Activated T-cell treated with anti-CD3 and anti-CD28 coated beads, Interleukin-2, amount 50 U/mL, for 72 hours (primary cell): ENCODE measurements at places on chromosomes 16 and 17. TPM values are rescaled to one million over a fixed set of nuclear protein-coding genes. Genes with fewer than 3 reads are reported as not detected.

DNA sequence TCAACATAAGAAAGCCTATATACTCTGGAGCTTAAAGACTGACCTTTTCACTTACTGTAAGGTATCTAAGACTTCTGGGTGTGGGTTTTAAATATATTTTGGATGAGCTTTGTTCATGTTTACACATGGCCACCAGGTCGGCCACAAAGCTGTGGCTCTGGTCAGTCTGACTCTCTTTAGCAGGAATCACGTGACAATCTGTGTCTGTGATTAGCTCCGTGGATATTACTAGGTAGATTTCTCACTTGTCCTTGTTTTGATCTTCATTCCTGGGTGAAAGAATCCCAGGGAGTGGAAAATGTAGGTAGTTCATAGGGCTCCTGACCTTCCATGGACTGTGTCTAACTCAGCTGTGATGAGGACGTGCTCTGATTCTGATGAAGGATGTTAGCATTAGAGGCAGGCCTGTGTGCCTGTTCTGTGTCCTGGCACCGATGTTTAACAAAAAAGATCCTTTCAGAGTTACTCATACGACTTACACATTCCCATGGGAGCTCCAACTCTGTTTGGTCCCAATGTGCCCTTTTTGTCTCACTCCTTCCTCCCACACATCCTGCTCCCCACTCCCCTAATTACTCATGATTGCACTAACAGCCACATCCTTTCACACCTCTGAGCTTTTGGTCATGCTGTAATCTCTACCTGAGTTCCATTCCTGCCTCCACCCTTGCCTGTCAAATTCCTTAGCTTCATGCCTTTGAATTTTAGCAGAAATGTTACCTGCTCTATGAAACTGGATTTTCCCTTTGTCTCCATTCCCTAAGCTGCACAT lies 425.1 kb downstream of the MAF start:
- DNase-seq: no peak

DNA sequence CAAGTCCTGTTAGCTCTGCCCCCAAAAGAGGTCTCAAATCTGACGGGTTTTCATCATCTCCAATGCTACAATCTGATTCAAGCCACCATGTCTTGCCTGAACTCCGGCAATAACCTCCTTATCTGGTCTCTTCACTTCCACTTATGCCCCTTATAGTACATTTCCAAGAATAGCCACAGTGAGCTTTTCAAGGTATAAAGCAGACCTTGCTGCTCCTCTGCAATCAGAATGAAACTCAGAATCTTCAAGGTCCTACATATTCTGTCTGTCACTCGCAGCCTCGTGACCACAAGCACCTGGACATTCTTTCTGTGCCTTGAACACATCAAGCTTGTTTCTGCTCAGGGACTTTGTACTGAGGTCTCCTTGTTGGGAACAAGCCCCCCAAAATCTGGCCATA lies 84.7 kb downstream of the YPEL2 start:
- DNase-seq: no peak

DNA sequence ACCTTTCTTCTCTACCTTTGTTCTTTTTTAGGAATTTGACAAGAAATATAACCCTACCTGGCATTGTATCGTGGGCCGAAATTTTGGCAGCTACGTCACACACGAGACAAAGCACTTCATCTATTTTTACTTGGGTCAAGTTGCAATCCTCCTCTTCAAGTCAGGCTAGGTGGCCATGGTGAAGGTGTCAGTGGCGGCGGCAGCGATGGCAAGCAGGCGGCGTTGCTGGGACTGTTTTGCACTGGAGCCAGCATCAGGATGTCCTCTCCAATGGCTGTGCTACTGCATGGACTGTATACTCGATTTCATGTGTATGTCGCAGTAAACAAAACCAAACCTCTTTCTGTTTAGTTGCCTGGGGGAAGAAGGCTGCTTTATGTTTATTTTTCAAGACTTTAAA lies 5.9 kb downstream of the DYNLL2 start:
- no peak for DNase-seq

FTO gene
- total RNA-seq: 51.5 TPM
